AG04450 (cell line): ENCODE measurements at places on chromosomes 5 and 9.

DNA sequence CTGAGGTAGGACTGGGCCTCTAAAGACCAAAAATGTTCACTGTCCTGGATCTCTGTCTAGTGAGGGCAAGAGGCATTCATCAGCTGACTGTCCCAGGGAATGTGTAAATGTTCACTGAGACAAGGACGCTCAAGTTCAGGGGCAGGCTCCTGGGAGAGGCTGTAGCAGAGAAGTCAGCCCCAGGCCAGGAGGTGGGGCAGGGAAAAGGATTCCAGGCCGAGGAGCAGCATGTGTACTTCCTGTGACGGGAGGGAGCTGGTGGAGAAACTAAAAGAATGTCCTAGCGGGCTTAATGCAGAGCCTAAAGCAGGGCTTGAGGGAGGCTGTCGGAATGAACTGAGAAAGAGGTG, 205.8 kb downstream of the GABBR2 start:
- DNase-seq, result no peak

DNA sequence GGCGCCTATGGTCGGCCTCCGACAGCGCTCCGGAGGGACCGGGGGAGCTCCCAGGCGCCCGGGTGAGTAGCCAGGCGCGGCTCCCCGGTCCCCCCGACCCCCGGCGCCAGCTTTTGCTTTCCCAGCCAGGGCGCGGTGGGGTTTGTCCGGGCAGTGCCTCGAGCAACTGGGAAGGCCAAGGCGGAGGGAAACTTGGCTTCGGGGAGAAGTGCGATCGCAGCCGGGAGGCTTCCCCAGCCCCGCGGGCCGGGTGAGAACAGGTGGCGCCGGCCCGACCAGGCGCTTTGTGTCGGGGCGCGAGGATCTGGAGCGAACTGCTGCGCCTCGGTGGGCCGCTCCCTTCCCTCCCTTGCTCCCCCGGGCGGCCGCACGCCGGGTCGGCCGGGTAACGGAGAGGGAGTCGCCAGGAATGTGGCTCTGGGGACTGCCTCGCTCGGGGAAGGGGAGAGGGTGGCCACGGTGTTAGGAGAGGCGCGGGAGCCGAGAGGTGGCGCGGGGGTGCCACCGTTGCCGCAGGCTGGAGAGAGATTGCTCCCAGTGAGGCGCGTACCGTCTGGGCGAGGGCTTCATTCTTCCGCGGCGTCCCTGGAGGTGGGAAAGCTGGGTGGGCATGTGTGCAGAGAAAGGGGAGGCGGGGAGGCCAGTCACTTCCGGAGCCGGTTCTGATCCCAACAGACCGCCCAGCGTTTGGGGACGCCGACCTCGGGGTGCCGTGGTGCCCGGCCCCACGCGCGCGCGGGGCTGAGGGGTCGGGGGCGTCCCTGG, 561 bp downstream of the DAPK1 start:
- no peak for DNase-seq

GRCh38 chr9:92635760-92636159, 34.2 kb downstream of the IPPK start:
- DNase-seq, result no peak

GRCh38 chr9:69044240-69045219, 9.0 kb downstream of the FXN start:
- no peak for DNase-seq

DNA sequence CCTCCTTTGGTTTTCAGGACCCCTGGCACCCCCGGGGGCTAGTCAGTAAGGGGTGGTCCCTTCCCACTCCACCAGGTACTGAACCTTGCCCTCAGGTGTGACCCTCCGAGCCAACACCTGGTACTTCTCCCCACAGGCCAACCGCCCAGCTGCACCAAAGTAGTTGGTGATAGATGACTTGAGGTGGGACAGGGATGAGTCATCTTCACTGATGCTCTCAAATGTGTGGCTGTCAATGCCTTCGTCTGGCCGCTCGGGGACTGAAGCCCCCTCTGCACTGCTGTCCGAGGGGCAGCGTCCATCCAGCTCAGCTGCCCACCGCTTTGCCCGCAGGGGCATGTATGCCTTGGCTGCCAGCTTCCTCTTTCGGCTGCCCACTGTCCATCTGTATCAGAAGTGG, 15.2 kb upstream of the PSMD5 start:
- no peak for DNase-seq

DNA sequence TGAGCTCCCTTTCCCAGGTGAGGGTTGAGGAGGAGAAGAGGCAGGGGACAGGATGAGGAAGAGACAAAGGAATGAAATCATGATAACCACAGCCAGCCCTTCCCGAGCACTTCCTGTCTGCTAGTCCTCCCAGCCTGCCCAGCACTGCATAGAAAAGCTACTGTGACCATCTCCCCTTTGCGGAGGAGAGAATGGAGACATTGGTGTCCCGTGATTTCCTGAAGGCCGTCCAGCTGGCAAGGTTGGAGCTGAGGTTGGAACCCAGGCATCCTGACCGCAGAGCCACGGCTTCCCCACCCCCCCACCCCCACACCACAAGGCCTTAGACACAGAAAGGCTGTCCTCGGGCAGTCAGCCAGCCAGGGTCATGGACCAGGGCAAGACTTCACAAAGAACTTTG, 131.1 kb upstream of the ICE1 start:
- DNase-seq, result no peak

DNA sequence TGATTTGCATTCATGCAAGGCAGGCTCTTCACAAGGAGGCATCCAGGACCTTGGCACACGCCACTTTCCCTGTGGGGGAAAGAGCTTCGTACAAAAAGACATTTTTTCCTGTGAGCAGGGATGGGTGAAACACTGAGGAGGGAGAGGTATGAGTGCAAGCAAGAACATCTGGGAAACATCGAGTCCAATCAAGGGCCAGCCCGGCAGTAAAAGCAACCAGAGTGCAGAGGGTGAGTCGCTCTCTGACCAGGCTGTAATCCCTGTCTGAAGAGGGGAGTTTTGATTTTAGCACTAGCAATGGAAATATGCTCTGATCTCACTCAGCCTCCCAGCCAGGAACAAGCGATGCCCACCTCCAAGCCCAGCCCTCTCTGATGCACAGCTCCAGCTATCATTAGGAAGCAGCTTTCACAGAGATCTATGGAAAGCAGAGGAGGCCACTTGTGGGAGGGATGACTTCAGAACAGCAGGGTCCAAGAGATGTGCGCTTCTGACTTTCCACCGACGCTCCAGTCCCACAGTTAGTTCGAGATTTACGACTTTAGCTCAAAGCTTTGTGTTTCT, 211.0 kb upstream of the ADAMTS16 start:
- DNase-seq, result no peak

- no peak for DNase-seq
These were observed 155.3 kb downstream of the COL23A1 start for GRCh38 chr5:178434851-178435250.

DNA sequence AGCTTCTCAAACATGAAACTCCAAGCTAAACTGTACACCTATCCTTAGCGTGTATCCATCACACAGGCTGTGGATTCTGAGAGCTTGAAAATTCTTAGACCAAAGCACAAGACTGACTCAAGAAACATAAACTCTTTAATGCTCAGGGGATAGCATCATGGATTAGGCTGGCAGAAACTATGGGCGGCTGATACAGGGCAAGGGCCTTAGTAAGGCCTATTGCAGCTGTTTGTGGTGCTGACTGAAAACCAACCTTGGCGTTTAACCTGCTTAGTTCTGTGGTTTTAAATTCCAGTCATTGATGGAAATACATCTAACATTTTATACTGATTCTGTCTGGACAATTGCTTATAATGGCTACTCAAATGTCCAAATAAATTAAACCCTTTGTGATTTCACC, 183.7 kb downstream of the TLR4 start:
- DNase-seq, result no peak

DNA sequence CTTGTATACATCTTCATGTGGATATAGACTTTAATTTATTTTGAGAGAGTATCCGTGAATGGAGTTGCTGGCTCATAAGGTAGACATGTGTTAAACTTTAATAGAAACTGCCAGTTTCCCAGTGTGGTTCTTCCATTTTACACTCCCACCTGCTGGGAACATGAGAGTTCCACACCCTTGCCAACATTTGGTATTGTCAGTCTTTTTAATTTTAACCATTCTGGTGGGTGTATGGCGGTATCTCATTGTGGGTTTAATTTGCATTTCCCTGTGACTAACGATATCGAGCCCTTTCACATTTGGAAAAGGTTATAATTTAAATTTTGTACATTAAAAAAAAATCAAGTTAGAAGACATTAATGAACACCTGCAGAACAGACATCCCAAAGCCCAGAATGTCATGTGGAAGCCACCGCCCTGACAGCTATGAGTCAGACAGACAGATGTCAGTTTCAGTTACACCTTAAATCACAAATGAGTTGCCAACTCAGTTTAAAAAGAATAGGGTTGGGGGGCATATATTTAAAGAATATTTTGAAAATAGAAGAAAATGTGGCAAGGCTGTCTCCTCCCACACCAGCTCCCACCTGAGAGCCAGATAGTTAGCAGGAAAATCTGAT, 36.9 kb downstream of the ANKRD33B start:
- DNase-seq, result no peak
